ENCODE measurements at places on chromosomes 4 and X.
A peak's percentile ranks its signal among the peaks of the same experiment; 100 is the strongest.

DNA sequence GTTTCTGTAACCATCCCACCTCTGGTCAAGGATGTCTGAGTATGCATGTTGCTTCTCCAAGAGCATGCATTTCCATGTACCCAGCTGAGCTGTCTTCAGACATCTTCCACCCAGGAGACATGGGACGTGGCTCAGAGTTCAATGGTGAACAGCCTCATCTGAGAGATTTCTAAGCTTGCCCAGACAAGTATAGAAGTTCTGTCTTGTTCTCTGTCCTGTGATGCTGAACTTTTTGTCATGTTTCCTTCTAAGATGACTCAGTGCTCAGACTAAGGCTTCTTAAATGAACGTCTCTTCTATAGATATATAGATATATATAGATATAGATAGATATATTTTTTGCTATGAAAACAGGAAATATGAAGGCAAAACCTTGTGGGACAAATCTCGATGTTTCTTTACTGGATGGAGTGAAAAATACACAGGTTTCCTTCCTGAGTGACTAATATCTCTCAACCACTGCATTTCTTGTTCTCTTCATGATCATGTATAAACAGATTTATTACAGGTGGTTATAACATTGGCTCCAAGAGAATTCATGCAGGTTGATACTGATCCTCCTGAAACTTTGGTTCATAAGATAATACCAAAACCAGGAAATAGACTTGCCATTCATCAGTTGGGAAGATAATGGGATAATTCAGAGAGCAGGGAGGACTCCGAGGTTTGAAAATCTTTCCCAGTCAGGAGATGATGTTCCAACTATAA lies 168.2 kb downstream of the ZNF518B start:
- no peak for DNase-seq

- DNase-seq: peak; percentile 71
Measured at GRCh38 chr4:1329408-1330371, 17.3 kb upstream of the UVSSA start.

DNA sequence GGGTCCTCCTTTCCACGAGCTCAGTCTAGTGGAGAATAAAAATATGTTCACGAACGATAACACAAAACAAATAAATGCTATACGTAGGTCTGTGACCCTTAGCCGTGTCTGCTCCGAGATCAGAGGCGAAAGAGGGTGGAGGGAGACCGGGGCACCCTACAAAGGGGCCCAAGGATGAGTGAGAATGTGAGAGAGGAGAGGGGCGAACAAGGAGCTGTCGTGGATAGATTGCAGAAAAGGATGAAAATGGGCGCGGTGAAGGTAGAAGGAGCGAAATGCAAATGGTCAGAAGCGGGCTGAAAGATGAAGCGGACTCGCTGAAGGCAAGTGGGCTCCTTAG lies 6.2 kb upstream of the ZBTB33 start:
- DNase-seq: no peak

- no peak for DNase-seq
Measured at GRCh38 chr4:129545599-129546278, 449.8 kb downstream of the C4orf33 start.

DNA sequence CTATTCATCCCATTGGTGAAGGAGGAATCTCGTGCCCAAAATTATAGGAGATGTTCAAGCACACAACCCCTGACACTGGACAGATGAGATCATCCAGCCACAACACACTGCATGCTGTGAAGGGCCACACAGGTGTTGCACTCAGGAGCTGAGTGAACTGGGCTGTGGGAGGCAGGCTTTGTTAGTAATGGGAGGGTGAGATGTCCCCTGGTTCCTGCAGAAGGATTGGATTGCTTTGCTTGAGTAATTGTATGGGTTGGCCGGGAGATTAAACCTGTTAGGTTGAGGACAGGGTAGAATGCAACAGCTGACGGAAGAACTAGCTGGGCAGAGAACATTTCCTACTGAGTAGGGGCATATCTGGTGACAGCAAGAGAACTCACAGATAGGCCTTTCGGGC lies 152.2 kb downstream of the TACR3 start:
- DNase-seq: no peak

DNA sequence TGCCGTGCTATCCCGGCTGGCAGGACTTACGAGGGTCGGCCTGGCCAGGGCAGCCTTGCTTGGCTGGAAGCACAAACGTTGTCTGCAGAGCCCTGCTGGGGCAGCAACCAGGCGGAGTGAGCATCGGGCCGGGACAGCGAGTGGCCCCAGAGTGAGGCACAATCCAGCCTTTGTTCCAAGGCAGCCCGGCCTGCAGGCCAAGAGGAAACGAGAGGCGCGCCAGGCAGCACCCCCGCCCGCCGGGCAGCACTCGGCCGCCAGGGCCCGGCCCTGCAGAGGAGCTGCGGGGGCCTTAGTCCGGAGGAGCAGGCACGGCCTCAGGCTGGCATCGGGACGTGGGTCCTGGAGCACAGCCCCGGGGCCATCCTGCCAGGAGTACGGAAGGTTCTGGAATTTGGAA lies 24.1 kb downstream of the FGFRL1 start:
- no peak for DNase-seq

DNA sequence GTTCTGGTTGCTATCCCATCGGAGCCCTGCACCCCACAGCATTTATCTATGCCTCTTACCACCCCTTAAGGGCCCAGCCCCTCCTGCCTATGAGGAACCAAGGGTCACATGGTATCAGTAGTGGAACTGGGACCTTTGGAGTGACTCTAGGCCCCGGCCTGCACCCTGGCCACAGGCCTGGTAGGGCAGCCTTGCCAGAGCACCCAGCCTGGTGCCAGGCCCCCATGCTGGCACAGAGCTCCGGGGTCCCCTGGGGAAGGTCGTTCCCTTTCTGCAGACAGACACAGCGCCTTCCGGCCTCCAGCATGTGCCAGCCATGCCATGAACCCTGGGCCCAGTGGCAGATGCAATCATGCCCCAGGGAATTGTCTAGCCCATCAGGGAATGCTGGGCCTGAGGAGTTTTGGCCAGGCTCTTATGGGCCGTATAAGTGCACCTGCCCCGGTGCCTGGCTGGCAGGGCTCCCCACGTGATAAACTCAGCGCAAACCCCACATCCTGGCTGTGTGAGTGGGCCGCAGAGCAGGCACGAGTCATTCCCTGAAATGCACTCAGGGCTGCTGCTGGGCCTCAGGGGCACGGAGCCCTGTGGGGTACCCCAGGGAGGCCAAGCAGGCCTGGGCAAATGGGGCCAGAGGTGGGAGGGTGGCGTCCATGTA lies 19.8 kb upstream of the ADD1 start:
- no peak for DNase-seq

DNA sequence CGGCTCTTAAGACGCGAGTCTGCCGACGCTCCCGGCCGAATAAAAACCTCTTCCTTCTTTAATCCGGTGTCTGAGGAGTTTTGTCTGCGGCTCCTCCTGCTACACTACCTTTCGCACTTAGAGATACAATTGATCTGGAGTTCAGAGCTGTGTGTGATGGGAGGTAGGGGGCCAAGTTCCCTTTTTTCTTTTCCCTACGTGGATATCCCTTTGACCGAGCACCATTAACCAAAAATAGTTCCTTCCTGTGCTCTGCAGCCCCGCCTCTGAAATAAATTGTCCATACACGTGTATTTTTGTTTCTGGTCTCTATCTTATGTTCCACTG lies 555 bp upstream of the PGM2 start:
- no peak for DNase-seq

DNA sequence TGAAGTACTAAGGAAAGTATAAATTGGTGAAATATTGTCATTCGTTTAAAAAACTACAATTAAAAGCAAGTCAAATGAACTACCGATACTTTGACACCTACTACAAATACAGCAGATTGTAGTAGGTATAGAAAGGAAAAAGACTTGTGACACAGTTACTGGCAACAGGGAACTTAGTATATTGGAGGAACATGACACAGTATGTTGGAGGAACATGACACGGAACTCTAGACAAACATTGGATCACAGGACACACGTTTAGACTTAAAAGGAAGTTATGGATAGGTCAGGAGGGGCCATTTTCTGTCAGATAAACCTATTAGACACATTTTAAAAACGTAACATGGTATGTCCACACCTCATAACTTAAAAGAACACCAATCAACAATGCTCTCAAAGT lies 132.5 kb downstream of the APBB2 start:
- no peak for DNase-seq

DNA sequence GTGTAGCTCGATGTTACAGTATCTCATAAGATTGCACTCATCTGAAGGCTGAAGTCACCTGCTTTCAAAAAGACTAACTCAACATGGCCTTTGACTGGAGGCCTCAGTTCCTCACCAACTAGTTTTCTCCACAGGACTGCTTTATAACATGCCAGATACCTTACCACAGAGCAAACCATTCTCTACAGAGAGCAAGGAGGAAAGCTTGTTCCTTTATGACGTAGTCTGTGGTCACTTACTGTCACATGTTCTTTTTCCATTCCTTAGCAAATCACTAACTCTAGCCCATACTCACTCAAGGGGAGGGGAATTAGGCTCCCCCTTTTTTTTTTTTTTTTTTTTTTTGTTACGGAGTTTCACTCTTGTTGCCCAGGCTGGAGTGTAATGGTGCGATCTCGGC lies 3.2 kb downstream of the THAP9 start:
- DNase-seq: no peak

- peak; percentile 10 for DNase-seq
Measured at GRCh38 chr4:121277194-121278105, 103.4 kb downstream of the QRFPR start.

Measured in natural killer cell (primary cell).